Dermis blood vessel endothelial cell (primary cell): ENCODE measurements at places on chromosomes 1 and 21. TPM values are rescaled to one million over a fixed set of nuclear protein-coding genes. Genes with fewer than 3 reads are reported as not detected.

The DNASE2B gene
- not detected in 2 replicates for total RNA-seq

The HTR6 gene
- total RNA-seq, result not detected in 2 replicates

The DCDC2B gene
- not detected in 2 replicates for total RNA-seq

- no peak for DNase-seq
Measured at GRCh38 chr1:203526572-203526971, 32.6 kb downstream of the OPTC start.

DNA sequence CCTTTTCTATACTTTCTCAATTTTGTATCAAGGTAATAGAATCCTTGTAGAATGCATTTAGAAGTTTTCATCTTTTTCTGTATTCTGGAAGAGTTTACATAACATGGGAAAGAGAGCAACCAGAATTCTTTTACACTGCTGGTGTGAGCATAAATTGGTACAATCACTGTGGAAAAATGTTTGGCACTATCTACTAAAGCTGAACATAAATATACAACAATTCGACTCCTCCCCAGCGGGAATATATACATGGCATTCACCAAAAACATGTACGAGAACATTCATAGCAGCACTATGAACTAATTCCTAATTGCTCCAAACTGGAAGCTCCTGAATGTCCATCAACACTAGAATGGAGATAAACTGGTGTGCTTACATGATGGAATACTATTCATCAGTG is 1.8 kb upstream of the ACBD6 start:
- DNase-seq, result no peak

The CHML gene
- 13.1 and 22.0 TPM in 2 replicates for total RNA-seq

The OR2T11 gene
- total RNA-seq, result not detected in 2 replicates

The CPLANE2 gene
- total RNA-seq, result 9.5 and 10.3 TPM in 2 replicates

DNA sequence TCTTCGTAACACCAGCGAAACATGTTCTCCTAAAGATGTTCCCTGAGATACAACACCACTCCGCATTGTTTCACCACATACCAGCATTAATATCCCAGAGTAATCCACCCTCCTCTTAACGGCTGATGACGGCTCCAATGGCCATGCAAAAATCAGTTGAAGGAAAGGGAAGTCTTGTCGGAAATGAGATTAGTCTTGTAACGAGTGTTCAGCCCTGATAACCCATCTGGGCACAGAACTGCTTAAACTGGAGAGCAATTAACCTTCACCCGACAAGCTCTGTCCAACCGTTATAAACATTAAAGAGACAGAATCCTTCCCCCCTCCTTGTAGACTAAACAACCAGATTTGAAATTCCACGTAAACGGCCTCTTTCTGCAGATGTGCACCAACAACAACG is 21.9 kb downstream of the ERG start:
- peak; percentile 99 for DNase-seq

GRCh38 chr1:167156466-167156865 is 62.6 kb downstream of the STYXL2 start:
- DNase-seq, result no peak

DNA sequence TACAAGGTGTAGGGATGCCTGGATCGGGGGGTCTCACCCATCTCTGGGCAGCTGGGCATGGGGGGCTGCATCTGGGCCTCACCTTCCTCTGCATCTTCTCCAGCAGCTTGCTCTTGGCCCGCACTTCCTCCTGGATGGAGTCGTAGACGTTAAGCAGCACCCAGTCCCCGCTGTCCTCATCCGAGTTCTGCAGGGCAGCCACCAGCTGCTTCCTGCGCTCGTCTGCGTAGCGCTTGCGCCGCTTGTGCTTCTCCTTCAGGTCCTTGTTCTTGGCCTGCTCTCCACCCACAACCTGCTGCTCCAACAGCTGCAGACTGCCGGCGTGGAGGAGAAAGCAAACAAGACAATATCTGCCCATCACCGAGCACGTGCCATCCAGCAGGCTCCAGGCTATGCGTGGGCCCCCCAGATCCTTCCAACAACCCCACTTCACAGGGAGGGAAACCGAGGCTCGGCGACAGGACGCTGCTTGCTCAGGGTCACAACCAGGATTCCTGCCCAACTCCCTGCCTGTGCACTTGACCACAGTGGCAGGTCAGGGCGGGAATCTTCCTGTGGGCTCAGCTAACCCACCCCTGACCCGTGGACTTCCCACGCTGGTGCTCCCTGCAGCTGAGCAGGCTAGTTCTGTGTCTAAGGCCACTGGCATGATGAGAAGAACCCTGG is 21.5 kb upstream of the DDOST start:
- no peak for DNase-seq

DNA sequence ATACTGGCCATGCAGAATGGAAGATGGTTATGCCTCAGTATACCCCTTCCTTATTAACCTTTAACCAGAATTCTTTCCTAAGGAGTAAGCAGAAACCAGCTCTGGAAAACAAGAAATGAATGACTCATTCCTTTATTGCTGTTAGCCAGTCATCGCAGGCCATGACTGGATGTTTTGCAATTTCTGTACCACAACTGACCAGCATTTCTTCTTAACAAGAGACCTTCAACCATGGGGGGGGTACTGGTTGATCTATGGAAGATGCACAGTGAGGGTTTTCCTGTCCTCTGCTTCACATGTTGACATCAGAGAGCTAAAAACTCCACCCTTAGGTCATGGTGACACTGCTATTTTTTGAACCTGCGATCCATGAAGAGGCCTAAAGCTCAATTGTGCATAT is 28.0 kb upstream of the RNF2 start:
- DNase-seq, result peak; percentile 28

DNA sequence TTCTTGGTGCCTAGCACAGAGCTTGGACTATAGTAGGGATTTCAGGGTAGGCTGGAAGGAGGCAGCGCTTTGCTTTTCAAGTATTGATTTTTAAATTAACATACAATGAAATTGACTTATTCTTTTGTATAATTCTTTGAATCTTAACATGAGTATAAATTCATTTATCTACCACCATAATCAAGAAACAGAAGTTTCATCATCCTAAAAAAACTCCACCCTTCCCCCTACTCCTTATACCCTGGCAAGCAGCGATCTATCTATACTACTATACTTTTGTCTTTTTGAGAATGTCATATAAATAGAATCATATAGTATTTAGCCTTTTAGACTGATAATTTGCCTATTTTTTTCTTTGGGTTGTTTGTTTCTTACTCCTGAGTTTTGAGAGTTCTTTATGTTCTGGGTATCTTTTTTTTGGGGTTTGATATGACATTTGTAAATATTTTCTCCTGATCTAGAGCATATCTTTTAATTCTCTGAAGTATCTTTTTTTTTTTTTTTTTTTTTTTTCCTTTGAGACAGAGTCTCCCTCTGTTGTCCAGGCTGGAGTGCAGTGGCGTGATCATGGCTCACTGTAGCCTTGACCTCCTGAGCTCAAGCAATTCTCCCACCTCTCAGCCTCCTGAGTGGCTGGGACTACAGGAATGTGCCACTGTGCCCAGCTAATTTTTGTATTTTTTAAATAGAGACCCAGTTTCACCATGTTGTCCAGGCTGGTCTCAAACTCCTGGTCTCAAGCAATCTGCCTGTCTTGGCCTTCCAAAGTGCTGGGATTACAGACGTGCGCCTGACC is 6.4 kb downstream of the RPS6KC1 start:
- no peak for DNase-seq

The STYXL2 gene
- not detected in 2 replicates for total RNA-seq

- DNase-seq, result no peak
Measured at GRCh38 chr1:186865253-186865652, 36.5 kb downstream of the PLA2G4A start.

GRCh38 chr1:117250061-117250606 is 39.4 kb upstream of the VTCN1 start:
- DNase-seq, result no peak

The LRIG2 gene
- total RNA-seq, result 9.0 and 16.1 TPM in 2 replicates

GRCh38 chr1:44296806-44297205 is 58.3 kb downstream of the ERI3 start:
- no peak for DNase-seq

DNA sequence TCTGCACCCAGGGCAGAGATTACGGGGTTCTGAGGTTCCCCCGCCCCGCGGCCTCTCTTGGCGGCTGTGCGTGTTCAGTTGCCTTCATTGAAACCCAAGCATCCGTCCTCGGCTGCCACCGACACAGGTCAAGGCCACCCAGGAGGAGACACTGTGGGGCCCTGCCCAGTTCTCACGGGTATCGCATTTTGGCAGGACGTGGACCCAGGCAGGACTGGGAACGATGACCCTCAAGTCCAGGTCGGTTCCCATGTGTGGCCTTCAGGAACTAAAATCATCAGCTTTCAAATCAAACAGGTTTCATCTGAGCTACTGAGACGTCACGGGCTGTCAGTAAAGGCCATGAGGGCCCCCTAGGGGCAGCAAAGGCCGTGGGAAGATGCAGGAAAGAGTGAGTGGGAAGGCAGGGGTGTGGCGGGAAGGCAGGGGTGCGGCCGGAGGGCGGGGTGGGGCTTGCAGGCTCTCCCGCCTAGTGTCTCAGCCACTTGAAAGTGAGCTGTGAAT is 7.0 kb upstream of the C1orf174 start:
- peak; percentile 21 for DNase-seq

The LINGO4 gene
- total RNA-seq, result not detected in 2 replicates

DNA sequence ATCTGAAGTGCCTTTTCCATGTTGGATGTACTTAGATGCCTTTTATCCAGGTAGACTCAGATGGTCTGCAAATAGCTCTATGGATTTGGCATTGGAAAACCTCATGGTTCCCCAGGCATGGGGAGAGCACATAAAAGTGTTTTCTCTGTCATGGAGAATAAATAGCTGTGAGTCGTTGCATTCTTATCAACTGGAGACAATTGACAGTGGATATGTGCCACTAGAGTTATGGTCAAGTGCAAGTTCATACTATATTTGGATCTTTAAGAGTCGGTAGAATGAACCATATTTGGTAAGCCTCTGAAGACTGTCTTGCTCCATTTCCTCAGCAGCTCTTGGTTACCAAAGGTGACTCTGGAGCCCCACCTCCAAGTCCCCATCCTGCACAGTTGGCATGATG is 83.7 kb downstream of the ROR1 start:
- DNase-seq, result no peak

- no peak for DNase-seq
Measured at GRCh38 chr1:72485801-72486200, 203.5 kb upstream of the NEGR1 start.

The DBT gene
- total RNA-seq, result 5.4 and 9.9 TPM in 2 replicates

The FCRL4 gene
- not detected in 2 replicates for total RNA-seq

DNA sequence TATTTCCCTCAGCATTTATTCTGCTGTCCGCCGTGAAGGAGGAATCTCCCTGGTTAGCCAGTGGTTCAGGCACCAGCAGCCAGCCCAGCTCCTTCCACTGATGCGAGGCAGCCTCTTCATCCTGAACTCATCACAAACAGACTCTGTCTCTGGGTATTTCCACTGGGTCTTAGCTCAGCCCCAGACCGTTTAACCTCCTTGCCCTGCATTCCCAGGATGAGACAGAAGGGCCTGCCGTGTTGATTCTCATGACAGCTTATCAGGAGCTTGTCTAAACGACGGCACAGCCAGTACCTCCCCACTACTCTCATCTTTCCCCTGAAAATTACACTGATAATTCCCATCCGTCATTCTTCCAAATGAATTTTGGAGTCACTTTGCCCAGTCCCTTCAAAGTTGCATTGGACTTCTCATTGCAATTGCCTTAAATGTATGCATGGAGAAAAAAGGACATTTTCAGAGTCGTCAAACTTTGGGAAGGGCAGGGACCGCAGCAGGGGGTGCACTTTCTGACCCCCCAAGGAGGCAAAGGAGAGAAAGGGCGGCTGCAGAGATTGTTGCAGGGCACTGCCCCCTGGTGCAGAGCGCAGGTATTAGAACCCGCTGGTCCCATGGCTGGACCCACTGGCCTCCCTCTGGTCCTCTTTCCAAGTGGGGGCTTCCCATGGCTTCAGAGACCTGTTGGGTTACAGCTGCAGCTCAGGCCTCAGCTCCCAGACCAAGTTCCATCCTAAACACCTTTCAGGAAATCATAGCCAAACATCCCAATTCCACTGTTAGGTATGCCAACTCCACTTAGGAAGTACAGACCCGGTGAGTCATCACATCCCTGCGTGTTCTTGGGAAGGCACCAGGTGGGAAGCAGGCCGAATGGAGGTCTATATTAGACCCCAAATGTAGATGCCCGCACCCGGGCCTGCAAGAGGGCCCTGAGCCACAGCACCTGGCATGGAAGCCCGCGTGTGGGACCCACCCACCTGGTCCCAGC is 3.7 kb upstream of the MEGF6 start:
- DNase-seq, result peak; percentile 54

DNA sequence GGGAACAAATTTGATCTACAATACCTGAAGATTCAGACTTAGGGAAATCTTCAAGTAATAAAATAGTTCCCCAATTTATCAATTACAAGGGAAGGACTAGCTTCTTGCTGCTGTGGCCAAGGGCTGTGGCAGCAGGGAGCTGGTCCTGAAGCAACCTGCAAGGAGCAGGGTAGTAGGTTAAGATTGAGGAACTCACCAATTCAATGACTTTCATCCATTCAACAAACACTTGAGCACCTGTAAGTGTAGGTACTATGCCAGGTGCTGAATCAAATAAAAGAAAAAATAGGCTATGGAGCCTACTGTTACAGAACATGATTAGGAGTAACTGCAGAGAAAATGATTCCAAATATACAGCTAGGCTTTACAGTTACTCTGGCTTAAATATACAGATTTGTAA is 64.2 kb upstream of the RBM34 start:
- no peak for DNase-seq

DNA sequence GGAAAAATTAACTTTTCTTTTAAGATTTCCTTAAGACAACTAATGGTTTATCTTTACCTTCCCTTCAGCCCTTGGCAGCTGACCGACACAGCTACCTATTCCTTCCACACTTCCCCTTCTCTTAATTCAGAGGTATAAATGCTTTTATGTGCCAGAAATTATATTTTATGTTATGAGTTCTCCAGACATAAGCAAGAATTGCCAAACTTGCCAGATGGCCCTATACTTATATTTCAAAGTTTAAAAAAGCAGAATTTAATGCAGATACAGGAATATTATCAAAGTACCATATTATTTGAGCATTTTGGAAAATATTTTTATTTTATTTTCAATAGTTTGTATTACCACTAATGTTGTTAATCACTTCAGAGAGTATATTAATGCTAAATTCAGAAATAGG is 445.0 kb downstream of the PTBP2 start:
- no peak for DNase-seq
